ENCODE measurements at places on chromosomes 16 and 17.
A peak's percentile ranks its signal among the peaks of the same experiment; 100 is the strongest.

GRCh38 chr16:726438-727290, at the start of the genes CCDC78 and HAGHL:
Gene CCDC78, minus strand, starts transcription at chr16:726443. Its CDS starts 76 bp downstream, at chr16:726367.
Gene HAGHL, plus strand, starts transcription at chr16:727106. Its CDS starts 404 bp downstream, at chr16:727510.
- DNase-seq, result peak; percentile 53

DNA sequence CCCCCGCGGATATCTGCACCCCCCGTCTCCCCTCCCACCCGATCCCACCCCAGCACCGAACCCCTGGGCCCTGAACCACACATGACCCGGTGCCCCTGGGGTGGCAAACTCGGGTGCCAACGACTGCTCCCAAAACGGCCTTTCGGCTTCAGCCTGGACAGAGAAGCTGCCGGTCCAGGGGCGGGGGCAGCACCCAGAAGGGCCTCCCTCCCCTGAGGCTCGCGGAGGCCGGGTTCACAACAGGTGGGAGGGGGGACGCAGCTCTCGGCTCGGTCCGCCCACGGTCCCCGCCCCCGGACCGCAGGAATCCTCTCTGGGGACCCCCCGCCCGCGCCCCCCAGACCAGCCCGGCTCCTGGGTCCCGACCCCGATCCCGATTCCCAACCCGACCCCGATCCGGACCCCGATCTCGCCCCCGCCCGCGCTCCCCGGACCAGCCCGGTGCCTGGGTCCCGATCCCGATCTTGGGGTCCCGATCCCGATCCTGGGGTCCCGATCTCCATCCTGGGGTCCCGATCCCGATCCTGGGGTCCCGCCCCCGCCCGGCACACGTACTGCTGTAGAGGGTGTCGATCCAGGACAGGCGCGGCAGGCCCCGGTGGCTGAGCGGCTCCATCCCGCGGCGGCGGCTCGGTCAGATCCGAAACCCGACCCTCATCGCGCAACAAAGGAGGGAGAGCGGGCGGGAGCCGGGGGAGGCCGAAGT, 516 bp downstream of the ABR start:
- no peak for DNase-seq

DNA sequence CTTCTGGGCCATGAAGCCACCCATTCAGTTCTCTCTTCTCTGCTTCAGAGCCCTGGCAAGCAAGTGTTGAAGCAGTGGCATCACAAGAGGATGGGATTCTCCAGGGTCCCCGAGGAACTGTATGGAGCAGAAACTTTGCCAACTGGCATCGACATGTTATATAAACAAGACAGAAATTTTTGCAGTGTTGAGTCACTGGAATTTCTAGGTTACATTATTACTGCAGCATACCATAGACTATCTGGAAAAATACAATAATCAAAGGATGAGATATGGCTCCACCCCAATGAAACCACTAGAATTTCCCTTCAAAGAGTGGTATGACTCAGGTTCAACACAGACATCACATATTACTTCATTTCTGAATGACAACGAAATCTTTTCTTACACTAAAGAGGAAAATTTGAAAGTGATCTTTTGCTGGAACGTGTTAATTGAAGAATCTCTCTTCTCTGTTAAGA, 343.0 kb upstream of the DYNLRB2 start:
- no peak for DNase-seq

- no peak for DNase-seq
These were observed 17.3 kb downstream of the CCR7 start for GRCh38 chr17:40547785-40548478.

- no peak for DNase-seq
These were observed 29.7 kb downstream of the LRRC75A start for GRCh38 chr17:16462070-16462864.

- no peak for DNase-seq
These were observed 83.7 kb downstream of the LMF1 start for GRCh38 chr16:886802-887731.

DNA sequence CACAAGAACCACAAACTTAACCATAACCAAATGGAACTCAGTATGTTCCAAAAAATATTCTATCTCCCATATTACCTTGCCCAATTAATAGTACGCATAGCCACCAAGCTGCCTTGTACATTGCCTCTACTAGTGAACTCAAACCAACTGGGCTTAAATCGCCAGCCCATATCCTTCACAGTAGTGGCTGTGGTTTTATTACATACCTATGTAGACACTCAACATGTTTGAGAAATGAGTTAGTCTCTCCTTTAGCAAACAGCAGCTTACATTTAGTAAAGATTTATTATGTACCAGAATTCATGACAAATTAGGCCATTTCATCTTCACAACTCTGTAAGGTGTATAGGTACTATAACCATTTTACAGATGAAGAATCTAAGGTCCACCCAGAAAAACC, 41.4 kb downstream of the GRB2 start:
- DNase-seq, result no peak

GRCh38 chr17:4840893-4841242, 7.7 kb downstream of the MINK1 start:
- DNase-seq, result no peak

DNA sequence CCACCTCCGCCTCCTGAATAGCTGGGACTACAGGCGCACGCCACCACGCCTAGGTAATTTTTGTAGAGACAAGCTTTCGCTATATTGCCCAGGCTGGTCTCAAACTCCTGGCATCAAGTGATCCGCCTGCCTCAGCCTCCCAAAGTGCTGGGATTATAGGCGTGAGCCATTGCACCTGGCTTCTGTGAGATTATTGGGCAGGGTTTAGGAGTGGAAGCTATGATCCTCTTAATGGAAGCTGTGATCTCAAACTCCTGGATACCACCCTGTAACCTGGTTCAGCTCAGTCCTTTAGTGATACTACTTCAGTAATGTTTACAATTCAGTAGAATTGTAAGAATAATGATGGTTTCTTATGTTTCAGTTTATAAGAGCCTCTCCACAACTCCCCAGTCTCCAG, 14.1 kb downstream of the NFE2L1 start:
- DNase-seq, result no peak

- no peak for DNase-seq
These were observed 47.4 kb upstream of the PSMD7 start for GRCh38 chr16:74249254-74249653.

DNA sequence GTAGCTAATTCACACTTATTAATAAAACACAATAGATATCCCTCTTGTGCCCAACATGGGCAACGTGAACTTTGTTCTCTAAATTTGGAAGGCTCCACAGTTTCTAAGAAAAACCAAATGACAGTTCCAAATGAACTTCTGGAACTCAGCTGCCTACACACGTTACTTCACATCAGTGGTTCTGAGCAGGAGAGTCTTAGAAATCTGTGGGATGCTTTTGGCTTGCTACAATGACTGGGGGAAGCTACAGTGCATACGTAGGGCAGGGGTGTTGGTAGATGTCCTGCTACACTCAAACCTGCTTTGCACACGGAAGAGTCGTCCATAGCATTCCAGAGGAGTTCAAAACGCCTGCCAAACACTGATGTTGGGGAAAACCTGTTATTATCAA, 8.0 kb downstream of the TXNDC11 start:
- no peak for DNase-seq

Measured in stimulated activated naive CD4-positive, alpha-beta T cell (primary cell).